ENCODE measurements at places on chromosomes 11 and 22.

DNA sequence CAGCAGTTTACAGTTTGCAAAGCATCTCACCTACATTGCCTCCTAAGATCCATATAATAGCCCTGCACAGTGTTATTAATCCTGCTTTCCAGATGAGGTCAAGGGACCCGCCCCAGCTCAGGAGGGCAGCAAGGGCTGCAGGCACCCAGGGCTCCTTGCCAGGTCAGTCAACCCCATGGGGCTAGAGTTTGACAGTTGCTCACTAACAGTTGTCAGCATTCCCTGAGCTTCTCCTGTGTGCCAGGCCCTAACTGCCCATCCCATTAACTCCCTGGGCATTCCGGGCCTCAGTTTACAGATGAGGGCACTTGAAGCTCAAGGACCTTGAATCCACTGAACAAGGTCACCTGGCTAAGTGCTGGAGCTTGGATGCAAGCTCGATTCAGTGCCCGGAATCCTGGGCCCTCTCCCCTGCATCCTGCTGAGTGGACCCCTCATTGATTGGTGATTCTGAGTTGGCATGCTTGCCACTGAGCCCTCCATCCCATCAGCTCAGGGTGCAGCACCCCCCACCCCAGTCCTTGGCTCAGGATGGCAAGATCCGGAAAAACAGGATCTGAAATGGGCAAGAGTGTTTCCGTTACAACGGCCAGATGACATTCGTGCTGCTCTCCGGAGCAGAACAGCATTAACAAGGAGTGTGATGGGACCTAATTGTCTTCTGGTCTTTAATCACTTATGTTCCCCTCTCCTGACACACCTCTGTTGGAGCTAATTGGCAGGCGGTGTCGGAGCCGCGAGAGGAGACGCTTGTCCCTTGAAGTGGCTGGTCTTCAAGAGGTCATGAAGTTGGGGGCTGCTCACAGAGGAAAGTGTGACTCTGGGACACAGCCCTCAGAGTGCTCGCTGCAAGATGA is 87.4 kb upstream of the SHISAL1 start:
- DNase-seq, result no peak

DNA sequence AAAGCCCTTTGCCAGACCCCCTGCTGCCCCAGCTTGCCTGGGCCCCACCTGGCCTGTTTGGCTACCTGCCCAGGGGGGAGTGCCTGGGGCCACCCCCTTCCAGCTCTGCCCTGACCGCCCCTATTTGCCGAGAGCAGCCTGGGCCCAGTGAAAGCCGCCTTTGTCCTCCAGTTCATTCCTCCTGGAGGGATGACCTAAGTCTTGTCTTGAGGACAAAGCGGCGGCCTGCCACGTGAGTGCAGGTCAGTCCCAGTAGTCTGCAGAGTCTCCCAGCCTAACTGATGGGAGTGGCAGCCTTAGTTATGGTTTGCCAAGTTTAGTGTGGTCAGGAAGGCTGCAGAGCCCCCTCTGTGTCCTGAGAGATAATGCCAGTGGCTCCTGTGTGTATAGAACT is 115.9 kb upstream of the CRYBB3 start:
- no peak for DNase-seq

GRCh38 chr11:67491276-67492068 is 8.6 kb downstream of the AIP start:
- DNase-seq, result no peak

- DNase-seq, result no peak
Measured at GRCh38 chr11:130278151-130278550, 36.6 kb downstream of the ZBTB44 start.

- DNase-seq, result no peak
Measured at GRCh38 chr22:26602127-26602526, 12.2 kb upstream of the TPST2 start.

GRCh38 chr11:121520243-121521144 is 67.7 kb upstream of the SORL1-AS1 start:
- no peak for DNase-seq

All from AG08396 (cell line).